ENCODE measurements at places on chromosomes 3 and 15.

DNA sequence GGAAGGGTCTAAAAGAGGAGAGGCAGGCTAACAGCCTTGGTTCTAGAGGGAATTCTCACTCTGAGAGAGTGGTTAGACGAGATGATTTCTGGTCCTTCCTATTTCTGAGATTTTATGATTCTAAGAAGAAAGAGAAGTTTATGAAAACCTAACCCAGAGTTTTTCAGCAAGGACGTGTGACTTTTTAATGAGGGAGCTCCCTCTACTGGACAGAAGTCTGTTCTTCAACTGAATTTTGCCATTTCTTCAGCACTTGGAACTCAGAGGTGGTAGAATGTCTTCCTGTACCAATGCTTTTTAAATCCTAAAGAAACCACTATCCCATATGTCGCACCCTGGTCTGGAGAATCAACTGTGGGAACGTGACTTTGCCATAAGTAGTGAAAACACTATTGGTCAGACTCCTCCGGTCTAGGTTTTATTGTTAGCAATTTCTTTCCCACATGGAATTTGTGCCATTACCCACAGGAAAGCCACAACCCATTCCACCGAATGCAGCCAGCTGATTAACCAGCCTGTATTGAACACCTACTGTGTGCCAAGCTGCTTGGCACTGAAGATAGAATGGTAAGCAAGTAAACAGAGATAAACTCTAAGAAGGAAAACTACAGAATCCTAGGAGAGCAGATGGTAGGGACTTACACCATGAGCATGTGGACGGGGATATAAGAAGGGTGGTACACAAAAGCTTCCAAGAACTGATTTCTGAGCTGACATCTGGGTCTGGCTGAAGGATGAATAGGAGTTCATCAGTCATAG is 199.5 kb upstream of the LMCD1 start:
- no peak for DNase-seq

DNA sequence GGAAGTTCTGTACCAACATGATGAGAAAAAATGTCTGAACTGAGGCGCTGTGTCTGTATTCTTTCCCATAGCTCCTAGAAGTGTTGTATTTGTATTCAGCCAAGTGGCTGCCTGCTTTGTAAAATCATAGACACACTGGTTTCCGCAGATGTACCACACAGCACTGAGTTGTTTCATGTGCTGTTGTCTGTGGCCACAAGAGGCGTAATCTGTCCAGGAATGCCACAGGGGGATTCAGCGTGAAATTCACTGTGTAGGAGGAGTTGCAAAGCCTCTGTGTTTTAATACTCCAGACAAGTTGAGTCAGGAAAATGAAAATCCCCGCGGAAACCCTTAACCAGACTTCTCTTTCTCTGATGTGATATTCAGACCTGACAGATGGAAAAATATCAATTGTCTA is 462.2 kb downstream of the NSUN3 start:
- no peak for DNase-seq

- no peak for DNase-seq
Observed at GRCh38 chr3:98843266-98843959, 58.1 kb downstream of the DCBLD2 start.

DNA sequence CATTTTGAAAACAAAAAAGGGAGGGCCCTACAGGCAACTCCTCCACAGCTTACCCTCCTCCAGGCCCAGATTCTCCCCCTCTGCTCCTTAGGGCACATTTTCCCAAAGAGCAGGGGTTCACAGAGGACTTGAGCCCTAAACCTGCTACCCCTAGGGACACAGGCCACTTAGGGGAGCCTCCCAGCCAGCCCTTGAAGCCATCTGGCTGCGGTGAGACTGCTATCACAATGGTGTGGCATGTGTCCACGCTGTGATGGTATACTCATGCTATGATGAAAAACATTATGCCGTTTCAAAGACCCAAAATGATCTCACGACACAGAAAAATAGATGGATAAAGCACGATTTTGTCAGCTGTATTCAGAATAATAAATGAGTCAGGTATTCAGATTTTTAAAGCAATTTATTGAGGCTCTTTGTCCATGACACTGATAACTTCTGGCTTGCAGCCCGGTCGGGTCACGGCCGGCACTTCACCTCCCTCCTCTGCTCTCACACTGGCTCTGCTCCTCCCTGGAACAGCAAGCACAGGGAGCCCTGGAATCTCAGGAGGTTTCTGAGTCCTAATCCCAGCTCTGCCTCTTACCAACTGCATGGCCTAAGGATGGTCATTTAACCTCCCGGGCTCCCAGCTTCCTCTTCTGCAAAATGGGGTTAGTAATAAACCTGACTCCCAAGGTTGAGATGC is 115.3 kb downstream of the MEGF11 start:
- no peak for DNase-seq

DNA sequence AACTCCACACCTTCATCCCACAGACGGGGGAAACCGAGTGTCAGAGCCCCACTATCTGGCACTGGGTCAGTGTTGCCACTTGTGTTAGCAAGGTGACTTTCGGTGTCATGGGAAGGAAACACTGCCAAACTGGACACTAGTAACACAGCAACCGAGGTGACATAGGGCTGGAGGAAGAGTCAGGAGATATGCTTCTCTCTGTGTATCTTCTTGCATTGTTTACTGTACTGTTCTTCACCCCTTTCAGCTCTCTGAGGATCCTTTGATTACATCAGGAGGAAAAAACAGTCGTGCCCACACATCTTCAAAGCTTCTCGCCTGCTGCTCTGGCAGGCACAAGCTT is 109.4 kb upstream of the RAD18 start:
- DNase-seq = no peak

GRCh38 chr3:149493315-149494021 is 19.0 kb downstream of the TM4SF4 start:
- no peak for DNase-seq

GRCh38 chr3:58999134-58999773 is 50.6 kb downstream of the CFAP20DC start:
- DNase-seq = no peak

DNA sequence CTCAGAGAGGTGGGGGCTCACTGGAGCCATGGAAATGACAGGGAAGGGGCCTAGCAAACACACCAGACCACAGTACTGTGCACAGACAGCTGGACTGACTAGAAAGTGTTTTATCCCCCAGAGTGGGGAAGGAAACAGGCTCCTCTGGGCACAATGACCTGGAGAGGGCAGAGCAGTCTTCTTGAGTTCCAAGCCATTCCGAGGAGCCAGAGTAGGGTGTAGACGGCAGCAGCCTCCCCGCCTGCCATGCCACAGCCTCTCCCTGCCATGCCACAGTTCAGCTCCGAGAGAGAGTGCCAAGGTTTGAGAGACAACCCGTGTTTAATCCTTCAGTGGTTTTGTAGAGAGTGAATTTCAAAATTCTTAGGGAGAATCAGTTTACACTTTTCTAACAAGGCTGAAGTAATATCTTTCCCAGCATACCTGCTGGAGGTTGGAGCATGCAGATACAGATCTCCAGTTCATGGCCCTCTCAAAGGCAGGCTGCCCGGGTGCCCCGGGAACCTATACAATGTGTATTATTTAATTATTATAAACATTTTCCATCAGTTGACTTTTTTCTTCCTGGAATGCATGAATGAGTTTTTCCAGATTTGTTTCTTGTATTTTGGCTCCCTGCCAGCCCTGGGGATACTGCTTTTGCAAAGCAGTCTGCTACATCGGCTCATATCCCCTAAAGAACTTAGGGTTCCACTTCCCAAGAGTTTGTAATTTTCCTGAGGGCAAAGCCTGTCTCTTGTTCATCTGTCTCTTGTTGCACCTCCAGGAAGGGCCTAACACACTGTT is 3.2 kb downstream of the PODXL2 start:
- DNase-seq = no peak

DNA sequence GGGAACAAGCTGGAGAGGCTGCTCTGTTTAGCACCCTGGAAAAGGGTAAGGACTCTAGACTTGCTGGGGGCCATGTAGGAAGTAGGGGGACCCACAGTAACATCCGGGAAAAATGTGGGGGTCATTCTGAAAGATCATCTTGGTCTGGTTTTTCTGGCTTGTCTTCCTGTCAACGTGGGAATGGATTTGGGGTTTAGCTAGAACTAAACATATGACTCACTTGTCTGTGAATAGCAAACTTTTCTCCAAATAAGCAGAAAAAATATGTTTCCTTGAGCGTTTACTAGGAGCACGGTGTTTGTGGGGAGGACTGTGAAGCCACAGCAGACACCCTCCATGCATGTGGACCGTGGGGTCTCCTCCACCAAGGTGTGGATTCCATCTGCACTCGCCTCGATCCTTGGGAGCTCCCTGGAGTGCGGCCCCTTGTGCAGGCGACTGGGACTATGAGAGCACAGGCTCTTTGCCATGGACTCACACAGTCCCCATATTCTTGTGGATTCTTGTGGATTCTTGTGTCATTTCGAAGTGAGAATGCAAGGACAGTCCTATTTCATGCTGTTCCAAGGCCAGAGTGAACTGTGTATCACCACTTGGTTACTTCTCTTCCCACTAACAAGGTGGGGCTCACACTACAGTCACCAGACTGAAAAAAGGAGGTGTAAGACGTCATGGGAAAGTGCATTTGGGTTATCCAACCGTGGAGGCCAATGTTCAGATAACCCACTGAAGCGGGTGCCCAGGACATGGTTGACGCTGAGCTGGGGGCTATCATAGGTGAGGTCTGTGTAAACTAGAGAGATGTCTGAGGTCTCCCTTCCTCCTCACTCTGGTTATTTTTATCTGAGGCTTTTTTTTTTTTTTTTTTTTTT is 25.5 kb downstream of the PGPEP1L start:
- DNase-seq = no peak

- no peak for DNase-seq
Observed at GRCh38 chr15:89494941-89495637, 1.3 kb downstream of the RHCG start.

GRCh38 chr3:30604093-30604492 is 2.3 kb upstream of the TGFBR2 start:
- DNase-seq = no peak

GRCh38 chr3:194957743-194958240 is 272.1 kb downstream of the FAM43A start:
- no peak for DNase-seq

- DNase-seq = no peak
Observed at GRCh38 chr15:62250186-62250585, 85.1 kb upstream of the C2CD4B start.

DNA sequence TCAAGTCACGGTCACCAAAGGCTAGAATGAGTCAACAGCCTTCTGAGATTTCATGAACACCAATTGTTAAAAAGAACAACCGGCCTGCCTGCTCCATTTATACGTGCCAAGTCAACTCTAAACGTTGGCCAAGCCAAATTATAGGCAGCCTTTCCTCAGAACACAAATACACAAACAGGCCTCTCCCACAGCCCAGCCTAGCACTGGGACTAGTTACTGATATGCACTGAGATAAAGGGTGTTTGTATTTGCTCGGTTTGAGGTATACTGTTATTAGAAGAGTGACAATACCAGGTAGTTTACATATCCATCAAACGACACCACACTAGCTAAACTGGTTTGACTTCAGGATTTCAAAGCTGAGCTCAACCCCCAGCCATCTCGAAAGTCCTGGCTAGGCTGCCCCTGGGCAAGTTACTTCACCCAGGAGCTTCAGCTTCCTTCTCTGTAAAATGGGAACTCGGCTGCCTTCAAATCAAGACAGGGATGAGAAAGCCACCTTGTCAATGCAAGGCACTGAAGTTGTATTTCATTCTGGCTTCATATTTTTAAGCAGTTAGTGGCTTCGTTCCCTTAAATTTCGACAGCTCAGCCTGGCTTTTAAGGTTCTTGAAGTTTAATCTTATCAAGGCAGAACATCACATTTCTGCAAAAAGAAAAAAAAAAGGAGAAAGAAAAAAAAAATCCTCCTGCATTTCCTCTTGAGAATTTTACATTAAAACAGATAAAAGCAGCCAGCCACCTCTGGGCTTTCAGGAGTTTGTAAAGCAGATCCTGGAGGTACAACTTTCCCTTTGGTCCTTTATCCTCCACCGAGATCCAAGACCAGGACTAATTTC is 4.0 kb downstream of the TLE3 start:
- DNase-seq = no peak

DNA sequence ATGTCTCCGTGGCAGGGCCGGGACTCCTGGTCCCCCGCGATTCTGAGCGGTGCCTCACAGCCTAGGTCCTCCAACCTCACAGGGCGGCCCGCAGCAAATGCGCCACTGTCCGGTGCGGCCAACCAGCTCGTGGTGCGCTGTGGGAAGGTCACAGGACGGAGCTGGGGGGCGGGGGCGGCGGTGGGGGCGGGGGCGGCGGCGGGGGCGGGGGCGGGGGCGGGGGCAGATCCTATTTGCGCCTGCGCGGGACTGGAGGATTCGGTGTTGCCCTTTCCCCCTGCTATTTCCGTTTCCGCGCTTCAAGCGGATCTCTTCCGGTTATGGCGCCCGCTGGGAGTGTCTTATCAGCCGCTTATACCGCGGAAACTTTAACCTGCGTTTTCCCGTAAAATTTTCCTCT is 106.7 kb upstream of the SNRPN start:
- no peak for DNase-seq

DNA sequence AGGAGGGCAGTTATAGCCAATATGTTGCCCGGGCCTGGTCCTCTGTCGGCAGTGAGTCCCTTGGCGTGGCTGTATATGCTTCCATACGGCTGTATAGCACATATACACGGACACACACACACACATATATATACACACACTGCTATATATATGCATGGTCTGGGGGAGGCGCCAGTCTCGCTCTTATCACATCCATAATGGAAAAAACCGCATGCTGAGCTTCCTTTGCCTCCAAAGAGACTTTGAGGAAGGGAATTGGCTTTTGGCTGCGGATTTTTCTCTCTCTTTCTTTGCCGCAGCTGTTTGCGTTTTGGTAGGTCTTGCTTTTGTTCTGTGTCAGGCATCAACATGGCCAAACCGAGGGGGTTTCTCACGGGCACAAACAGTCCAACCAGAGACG is 11.3 kb upstream of the TMEM115 start:
- DNase-seq = no peak

DNA sequence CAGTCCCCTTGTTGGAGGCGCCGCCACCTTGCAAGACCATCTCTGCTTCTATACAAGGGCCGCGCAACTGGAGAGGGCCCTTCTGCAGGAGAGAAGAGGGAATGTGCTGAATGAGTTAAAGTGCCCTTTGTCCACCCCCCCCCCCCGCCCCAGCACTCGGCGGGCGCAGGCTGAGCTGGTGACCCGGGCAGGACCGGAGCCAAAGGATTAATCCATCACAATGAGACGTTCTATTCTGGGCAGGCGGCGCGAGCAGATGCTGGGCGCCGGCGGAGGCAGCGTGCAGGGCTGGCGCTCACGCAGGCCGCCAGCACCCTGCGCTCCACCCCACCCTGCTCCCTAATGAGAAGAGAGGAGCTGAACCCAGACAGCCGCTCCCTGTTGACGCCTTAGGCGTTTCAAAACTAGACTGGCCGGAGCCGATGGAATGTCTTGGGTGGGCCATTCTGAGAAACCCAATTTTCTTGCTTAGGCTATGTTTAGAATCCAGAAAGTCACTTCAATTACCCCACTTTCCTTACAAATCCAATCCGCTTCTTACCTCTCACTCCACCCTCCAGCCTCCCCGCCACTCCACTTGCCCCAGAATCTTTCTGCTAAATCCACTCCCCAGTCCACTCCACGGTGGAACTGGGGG is 32.9 kb downstream of the GJD2 start:
- DNase-seq = no peak

GRCh38 chr3:30893678-30894325 is 659 bp downstream of the GADL1 start:
- DNase-seq = no peak

- DNase-seq = no peak
Observed at GRCh38 chr3:124248471-124249028, 256.6 kb upstream of the ROPN1 start.

All from CD4-positive, alpha-beta T cell treated with Interferon alpha-2 for 1 hour (primary cell).